ENCODE measurements at places on chromosomes 2 and 18. TPM values are rescaled to one million over a fixed set of nuclear protein-coding genes. Genes with fewer than 3 reads are reported as not detected.

ZNF521 gene
- 0.62 TPM for total RNA-seq

SEH1L gene
- 41.7 TPM for total RNA-seq

MYCN gene
- 0.58 TPM for total RNA-seq

DPP10 gene
- total RNA-seq, result not detected

Measured in naive thymus-derived CD8-positive, alpha-beta T cell (primary cell).